ENCODE measurements at places on chromosomes 11 and 22.

DNA sequence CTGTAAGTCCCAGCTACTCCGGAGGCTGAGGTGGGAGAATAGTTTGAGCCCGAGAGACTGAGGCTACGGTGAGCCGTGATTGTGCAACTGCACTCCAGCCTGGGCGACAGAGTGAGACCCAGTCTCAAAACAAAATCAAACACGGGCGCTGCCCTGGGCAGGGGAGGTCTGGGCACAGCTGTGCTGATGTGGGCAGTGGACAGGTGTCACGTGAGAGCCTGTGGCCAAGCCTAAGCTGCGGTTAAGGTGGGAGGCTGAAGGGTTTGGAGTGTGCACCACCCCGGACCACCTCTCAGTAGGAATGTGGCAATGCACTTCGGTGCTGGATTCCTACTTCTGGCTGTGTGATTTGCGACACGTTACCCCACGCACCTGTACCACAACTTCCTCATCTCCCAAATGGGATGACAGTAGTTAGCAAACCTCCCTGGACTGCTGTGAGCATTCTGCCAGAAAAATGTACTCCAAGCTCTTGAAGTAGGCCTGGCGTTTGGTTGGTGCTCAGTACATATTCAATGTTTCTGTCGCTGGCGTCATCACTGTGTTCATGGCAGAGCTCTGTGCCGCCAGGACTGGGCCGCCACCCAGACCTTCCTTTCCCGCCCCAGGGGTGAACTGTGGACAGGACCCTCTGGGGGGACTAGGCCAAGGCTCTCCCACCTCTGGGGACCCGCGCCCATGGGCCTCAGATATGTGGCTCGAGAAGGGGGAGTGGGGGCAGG is 807 bp upstream of the ZNF74 start:
- no peak for DNase-seq

DNA sequence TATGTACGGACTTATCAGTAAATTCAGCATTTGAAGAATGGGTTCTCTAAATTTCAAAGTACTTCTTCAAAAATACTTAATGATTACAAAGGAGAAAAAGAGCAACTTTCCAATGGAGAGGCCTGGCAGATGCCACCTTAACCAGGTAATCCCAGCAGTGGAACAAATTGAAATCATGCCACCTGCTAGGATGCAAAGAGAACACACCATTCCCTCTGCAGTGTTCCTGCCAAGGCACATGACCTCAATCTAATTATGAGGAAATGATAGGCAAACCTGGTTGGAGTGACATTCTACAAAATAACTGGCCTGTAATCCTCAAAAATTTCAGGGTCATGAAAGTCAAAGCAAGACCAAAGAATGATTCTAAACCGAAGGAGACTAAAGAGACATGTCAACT is 21.5 kb downstream of the TNRC6B start:
- no peak for DNase-seq

DNA sequence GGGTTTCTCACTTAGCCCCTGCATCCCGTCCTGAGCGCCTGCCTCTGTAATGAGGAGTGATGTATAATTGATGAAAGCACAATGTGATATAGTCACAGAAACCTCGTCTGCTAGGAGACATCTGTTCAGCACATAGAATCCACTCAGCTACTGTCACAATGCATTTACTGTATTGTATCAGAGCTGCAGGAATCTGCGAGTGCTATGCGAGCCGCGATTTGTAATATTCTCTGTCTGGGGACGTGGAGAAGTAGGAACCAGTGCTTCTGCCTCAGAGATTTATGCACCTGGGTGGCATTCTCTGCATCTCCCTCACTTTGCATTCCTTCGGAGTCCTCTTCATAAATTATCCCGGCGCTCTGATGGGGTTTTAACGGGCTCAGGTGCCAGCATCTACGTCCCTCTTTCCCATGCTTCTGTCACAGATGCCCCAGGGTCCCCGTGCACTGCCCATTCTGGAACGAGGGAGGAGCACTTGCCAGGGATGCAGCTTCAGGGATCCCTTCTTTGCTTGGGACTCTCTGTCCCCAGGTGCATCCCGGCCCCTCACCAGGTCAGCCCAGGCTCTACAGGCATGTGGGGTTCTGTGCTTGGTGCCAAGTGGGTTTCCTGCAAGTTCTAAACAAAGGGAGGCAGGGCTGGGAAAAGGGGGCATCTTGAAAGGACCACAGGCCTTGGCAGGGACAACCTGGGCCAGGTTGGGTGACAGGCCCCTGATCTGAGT is 205.5 kb downstream of the DSCAML1 start:
- no peak for DNase-seq

- no peak for DNase-seq
Observed at GRCh38 chr11:131533998-131534397, 163.6 kb downstream of the NTM start.

GRCh38 chr11:121249039-121249663 is 43.4 kb upstream of the SC5D start:
- DNase-seq, result no peak
